CD4-positive, alpha-beta T cell treated with Interleukin-1 beta for 1 hour (primary cell): ENCODE measurements at places on chromosomes 12 and 14.

- DNase-seq: no peak
These were observed 479.8 kb downstream of the ZFP36L1 start for GRCh38 chr14:68312884-68313610.

DNA sequence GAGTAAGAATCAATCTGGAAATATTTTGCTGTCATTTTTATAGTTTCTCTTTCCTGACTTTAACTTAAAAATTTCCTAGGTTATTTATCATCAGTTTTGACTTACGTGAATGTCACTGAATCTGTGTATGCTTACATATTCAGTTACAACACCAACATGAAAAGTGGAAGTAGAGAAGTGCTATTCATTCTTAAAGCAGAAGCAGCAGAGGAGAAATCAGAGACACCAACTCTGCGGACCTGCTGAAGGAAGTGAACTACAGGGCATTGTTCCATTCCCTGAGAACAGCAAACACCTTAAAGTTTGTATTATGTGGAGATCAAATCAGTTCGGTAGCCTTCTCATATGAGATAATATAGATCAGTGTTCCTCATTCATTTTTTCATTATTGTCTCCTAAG lies 34.1 kb downstream of the RAD51B start:
- peak; percentile 11 for DNase-seq

- no peak for DNase-seq
These were observed 70.8 kb downstream of the KCNA5 start for GRCh38 chr12:5114436-5114835.

DNA sequence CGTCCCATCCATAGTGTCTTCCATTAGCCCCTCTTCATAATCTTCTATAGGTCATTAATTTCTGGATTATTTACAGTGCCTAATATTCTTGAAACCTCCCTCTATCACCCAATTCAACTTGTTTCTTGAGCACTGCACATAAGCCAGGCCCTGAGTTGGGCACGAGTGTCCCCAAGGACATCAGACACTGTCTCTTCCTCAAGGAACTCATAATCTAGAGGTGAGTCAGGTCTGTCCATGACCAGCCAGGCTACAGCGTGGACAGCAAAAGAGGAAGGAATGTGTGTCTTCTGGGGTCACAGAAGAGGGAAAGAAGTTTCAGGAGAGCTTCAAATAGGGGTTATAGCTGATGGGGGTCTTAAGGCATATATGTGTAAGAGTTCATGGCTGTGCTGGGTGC lies 12.5 kb downstream of the SPTB start:
- DNase-seq: no peak

DNA sequence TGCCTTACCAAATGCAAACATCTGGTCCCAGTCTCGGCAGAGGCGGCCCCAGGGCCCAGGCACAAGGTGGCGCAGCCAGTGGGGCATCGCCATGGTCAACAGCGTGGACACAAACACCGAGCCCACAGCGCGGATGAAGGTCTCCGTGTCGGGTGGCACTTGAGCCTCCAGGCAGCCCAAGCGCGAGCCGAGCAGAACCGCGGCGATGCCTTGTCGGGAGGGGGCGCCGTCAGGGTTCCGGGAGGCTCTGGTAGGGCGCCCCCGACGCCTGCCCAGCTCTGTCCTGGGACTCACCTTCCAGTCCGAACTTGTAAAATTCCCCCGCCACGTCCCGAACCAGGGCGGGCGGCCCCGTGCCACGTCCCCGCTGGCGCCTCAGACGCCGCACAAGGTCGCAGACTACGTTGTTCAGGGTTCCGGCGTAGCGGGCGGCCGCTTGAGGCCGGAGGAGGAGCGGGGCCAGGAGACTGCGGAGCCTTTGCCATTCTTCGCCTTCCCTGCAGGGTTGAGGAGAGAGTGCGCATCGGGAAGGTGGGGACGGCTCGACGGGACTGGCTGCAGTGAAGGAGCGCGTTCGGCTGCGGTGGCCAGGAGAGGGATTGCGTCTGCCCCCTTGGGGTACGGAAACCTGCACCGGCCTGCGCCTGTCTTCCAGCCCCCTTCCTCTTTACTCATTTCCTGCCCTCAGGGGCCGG lies 1.7 kb downstream of the CYP27B1 start:
- peak; percentile 50 for DNase-seq

DNA sequence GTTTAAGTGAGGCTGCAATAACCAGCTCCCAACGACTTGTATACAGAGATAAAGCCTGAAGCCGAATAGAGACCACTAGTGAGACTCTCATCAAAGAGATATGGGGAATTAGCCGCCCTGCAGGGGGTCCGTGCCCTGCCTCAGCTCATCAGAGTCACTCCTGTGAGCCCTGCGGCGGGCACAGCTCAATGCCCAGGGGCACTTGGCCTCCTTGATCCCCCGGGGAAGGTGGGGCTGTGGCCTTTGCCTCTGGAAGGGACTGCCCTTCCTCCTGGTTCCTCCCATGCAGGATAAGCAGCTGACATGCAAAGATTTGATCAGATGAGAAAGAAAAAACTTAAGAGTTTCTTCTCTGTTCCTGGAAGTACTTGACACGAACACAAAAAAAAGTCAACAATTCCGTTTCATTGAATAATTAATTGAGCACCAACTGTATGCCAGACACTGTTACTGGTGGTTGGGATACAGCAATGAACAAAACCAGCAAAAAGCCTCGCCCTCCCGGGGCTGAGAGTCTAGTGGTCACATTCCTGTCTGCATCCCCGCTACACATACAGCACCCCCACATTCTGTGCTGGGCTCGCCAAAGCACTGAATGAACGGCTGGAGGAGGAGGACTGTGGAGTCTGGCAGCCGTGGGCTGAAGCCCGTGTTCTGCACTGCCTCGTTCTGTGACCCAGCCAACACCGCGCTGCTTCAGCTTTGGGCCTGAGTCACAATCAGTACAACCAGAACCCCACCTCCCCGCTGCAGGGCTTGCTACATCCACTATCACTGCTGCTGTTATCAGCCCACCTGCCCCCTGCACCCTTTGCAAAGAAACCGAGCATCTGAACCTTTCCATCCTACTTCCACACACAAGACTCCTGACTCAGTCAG lies 10.3 kb downstream of the TTC7B start:
- DNase-seq: no peak

GRCh38 chr12:119621878-119622277 lies 28.3 kb downstream of the TMEM233 start:
- DNase-seq: no peak

DNA sequence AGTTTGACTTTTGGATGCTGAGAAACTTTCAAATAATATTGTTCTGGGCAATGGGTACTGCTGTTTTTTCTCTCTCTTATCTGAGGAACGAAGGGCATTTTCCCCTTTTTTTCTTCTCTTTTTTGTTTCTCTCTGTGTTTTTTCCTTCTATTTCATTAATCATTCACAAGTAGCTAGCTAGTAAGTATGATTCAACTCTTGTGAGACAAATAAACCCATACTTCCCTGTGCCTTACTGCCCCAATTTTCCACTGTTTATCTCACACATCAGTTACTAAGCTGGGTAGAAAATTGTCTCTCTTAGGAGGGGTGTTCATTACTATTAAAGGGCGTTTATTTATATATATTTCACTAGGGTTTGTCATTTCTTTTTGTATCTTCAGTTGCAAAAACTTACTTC lies 437.6 kb downstream of the RERGL start:
- no peak for DNase-seq

- DNase-seq: no peak
These were observed 119.3 kb upstream of the RAP1B start for GRCh38 chr12:68491204-68491960.

DNA sequence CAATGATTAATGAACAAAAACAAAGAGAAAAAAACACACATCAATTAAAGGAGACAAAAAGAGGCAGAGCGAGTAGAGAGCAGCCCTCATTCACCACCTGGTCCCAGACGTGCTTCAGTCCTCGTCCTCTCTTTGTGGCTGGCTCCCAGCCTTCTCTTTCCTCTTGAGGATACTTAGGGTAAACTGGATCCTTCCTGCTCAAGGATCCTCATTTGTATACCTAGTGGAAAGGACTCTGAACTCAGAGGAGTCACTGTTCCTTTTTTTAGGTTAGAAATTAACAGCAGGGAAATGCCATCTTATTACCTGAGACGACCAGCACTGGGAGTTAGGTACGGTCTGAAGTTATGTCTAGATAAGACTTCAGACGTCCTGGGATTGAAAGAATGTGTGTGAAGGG lies 9.7 kb downstream of the MLEC start:
- no peak for DNase-seq

GRCh38 chr12:130879781-130880389 lies 8.0 kb downstream of the RAN start:
- DNase-seq: no peak

GRCh38 chr14:102217987-102218421 lies 78.3 kb downstream of the WDR20 start:
- DNase-seq: no peak

DNA sequence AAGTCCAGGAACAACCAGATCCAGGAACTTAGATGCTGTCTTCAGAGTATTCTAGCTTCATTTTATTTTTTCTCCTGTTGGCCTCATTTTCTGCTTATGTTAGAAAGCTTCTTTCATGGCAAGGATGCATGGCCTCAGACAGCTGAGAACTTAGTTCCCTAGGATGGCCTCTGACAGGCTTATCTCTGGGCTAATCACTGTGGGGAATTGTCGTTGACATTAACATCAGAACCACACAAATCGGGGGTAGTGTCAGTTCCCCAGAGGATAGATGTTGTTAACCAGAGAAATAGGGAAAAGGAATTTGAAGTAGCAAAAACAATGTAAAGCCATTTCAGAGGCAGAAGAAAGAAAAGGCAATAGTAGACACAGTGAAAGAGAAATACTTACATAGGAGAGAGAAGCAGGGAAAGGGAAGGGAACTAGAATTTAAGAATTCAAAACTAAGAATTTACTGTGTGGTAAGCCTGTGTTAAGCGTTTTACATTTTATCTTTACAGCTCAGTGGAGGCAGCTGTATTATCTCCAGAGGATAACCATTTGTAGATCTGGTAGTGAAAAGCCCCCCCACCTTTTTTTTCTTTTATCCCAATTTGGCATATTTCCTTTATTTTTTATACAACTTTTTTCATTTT lies 21.8 kb downstream of the FUT8 start:
- DNase-seq: no peak

DNA sequence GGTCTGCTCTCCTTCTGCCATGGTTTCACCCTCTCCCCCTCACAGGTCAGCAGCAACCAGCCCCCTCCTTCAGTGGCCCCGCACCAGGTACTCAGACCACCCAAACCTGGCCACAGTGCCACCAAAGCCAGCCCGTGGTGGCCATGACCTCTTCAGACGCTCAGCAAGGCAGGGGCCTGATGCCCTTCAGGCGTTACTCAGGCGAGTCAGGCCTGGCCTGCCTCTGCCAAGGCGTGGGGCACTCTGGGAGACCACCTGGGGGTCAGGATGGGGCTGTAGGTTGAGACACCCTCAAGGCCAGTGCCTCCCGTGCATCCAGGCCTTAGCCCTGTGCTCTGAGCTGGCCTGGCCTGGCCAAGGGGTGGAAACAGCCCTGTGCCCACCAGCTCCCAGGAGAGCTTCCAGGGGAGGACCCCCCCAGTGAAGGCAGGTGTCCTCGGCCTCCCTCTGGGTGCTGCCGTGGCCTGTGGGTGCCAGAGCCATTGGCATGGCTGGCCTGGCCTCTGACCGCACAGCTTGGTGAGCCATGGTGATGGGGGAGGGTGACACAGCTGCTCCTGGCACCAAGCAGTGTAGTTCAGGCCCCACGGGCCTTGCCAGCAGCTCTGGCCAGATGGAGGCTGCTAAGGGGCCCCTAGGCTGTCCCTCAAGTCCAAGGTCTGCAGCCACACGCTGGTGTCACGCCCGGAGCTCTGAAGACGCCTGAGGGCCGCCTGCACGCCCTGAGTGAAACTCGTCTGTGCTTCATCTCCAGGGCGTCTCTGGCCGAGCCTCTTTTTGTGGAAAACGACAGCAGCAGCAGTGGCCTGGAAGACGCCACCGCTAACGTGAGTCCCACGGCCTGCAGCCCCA lies 15.1 kb downstream of the XRCC3 start:
- no peak for DNase-seq

DNA sequence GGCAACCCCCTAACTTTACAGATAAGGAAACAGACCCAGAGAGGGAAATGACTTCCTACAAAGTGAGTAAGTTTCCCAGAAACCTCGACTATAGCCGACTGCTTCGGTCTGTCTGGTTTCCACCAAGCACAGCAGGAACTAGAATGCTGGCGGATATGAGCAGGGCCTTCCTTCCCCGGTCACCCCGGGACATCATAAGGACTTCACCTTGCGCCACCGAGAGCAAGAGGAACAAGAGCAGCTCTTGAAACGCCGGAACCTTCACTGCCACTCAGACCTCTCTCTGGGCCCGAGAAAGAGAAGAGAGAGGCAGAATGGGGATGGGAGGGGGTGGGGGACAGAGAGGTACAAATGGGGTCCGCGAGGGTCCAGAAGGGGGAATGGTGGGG lies 29.4 kb upstream of the GPR68 start:
- DNase-seq: no peak

DNA sequence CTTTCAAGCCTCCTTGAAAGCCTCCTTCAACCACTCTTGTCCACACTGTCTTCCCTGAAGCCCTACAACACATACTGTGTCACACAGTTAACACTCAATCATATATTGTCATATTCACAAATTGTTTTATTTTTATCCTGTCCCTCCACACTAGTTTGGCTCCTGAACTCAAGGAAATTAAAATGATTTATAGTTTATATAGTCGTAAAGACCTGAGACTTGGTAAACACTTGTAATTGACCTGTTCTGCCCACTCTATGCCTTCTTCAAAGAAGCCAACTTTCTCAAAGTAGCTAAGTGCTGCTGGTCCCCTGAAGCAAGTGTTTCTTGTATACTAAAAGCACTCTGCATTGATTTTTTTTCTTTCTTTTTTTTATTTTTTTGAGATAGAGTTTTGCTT lies 15.6 kb upstream of the NEK9 start:
- DNase-seq: no peak

GRCh38 chr14:26794731-26795130 lies 196.9 kb upstream of the NOVA1 start:
- DNase-seq: no peak

DNA sequence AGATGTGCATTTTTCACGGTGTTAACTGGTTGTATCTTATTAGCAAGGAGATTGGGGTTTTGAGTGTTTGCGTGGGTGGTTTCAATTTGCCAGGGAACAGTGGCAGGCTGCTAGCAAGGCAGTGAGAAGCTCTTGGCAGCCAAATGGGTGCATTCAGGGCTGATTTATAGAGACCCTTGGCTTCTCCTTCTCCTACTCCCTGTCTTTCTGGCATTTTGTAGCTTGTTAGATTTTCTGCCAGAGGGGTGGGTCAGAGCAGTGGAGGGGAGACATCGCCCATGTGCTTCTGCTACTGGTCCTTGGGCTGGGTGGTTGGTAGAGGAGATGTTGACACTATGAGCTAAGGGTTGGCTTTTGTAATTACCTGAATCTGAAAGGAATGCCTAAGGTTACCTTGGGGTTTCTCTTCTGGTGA lies 9.6 kb downstream of the CALM1 start:
- no peak for DNase-seq
